Effector memory CD8-positive, alpha-beta T cell (primary cell): ENCODE measurements at places on chromosomes 16 and 17.

- no peak overlapping the region for H3K27ac ChIP-seq
- H3K36me3 ChIP-seq: no peaks in the 10 kb centered on the region
- no peaks in the 10 kb centered on the region for H3K4me1 ChIP-seq
- peaks cover 11% of the 10 kb centered on the region for H3K27me3 ChIP-seq
- no peak for DNase-seq
- no peak overlapping the region for H3K4me3 ChIP-seq
Measured at GRCh38 chr17:62164747-62165722, 100.0 kb upstream of the MED13 start.

DNA sequence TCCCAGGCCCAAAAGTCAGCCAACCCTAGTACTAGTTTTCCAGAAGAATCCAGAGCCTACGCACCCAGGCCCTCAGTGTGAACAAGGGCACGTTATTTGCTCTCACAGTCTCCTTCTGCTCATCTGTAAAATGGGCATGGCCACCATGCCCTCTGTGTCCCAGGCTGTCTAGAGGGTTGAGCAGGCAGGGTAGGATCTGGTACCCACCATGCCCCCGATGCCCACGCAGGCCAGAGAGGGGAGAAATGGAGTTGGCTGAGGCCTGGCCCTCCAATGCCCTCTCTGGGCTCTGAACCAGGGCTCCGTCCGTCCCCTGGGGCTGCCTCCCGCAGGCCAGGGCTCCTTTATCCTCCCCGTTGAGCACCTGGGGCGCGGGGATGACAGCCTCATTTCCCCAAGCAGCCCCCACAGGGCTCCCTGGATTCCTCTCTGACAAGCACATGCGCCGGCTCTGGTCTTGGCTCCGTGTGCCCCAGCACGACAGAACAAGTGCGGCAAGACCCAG, 9.1 kb upstream of the BAHCC1 start:
- H3K4me1 ChIP-seq: peaks cover 9% of the 10 kb centered on the region
- no peak overlapping the region for H3K27ac ChIP-seq
- peaks cover 6% of the 10 kb centered on the region for H3K36me3 ChIP-seq
- H3K4me3 ChIP-seq: peak overlapping the region; percentile 48
- no peak for DNase-seq

DNA sequence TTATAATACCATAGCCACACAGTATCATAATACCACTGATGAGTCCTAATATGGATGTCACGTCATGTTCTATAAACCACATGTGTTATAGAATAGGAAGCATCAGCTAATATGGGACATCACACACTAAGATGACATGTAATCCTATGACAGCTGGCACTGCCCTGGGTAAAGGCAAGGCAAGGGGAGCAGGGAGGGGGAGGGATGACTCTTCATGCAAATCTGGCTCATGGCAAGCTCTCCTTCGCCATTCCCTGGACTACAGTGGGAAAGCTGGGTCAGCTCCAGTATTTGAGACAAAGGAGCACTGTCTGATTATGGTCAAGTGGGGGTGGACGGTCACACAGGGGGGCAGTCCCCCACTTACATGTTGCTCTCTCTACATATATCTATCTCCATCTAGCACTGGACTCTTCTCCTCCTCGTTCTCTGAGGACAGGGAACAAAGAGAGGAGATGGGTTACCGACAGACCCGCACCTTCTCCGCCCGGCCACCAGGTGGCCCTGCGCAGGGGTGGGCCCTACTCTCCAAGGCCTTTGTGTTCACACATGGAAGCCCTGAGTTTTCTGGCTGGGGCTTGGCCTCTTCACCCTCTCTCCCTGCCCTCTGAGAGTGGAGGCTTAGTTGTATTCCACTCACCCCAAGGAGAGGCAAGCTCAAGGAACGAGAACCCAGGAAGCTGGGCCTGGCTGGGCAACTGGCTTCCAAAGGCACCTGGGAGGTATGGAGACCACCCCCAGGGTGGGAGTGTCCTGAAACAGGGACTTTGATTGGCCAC, 23.4 kb upstream of the MPO start:
- H3K36me3 ChIP-seq: peaks cover 17% of the 10 kb centered on the region
- no peak overlapping the region for H3K27ac ChIP-seq
- no peak overlapping the region for H3K4me3 ChIP-seq
- DNase-seq: peak; percentile 56
- peaks cover 12% of the 10 kb centered on the region for H3K4me1 ChIP-seq

DNA sequence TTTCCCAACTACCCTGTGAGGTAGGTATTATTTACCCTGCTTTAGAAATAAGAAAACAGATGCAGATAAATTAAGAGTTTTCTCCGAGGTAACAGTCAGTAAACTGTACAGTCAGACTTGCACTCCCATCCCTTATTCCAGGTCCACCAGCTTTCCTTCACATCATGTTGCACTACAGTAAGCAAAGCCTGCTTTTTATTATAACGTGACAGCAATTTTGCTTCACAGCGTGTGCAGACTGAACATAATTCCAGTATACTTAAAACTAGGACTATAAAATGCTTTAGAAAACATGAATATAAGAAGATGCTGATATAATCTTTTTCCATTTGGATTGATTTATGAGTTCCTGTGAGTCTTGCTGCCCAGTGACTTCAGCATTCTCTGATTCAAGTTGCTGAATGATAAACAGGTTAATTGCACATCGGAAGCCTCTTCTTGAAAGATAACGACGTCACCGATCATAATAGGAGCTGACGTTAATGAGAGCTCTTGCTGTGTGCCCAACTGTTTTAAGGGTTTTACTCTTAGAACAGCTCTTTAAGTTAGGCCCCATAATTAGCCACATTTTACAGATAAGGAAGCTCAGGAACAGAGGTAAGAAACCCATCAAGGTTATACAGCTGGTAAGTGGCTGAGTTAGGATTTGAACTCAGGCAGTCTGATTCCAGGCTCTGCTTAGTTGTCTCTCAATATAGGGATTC, 1.4 kb downstream of the LIG3 start:
- peak overlapping the region; percentile 93 for H3K27ac ChIP-seq
- no peaks in the 10 kb centered on the region for H3K27me3 ChIP-seq
- H3K4me1 ChIP-seq: peaks cover 42% of the 10 kb centered on the region
- peaks cover 27% of the 10 kb centered on the region for H3K36me3 ChIP-seq
- DNase-seq: no peak

GRCh38 chr17:30924341-30924740, 2.6 kb downstream of the ADAP2 start:
- H3K4me3 ChIP-seq: no peak overlapping the region
- peaks cover 3% of the 10 kb centered on the region for H3K36me3 ChIP-seq
- peaks cover 55% of the 10 kb centered on the region for H3K27me3 ChIP-seq
- H3K4me1 ChIP-seq: peaks cover 6% of the 10 kb centered on the region

- no peak overlapping the region for H3K27ac ChIP-seq
- H3K27me3 ChIP-seq: peaks cover 22% of the 10 kb centered on the region
- H3K4me3 ChIP-seq: no peak overlapping the region
- no peak for DNase-seq
- no peaks in the 10 kb centered on the region for H3K36me3 ChIP-seq
Measured at GRCh38 chr17:50191359-50192143, 9.9 kb downstream of the COL1A1 start.

- H3K36me3 ChIP-seq: no peaks in the 10 kb centered on the region
- H3K27me3 ChIP-seq: no peaks in the 10 kb centered on the region
- H3K4me3 ChIP-seq: no peak overlapping the region
- H3K4me1 ChIP-seq: no peaks in the 10 kb centered on the region
Measured at GRCh38 chr17:61784510-61784909, 78.8 kb downstream of the BRIP1 start.

DNA sequence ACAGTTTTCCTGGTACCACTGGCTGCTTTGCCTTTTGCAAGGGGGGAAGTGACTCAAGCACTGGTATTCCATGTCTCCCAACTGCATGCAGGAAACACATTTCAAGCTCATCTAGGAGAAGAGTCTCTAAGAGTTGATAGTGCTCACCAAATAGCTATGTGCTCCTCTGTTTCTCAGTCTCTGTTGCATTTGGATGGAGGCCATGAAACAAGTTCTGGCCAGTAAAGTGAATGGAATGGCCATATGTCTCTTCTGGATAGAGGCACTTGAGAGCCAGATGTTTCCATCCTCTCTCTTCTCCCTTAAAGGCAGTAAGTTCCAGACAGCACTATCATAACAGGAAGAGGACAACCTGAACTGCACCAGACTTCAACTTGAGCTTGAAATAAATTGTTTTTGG, 60.6 kb downstream of the C16orf82 start:
- DNase-seq: no peak
- H3K4me1 ChIP-seq: no peaks in the 10 kb centered on the region
- H3K27ac ChIP-seq: no peak overlapping the region
- no peak overlapping the region for H3K4me3 ChIP-seq

DNA sequence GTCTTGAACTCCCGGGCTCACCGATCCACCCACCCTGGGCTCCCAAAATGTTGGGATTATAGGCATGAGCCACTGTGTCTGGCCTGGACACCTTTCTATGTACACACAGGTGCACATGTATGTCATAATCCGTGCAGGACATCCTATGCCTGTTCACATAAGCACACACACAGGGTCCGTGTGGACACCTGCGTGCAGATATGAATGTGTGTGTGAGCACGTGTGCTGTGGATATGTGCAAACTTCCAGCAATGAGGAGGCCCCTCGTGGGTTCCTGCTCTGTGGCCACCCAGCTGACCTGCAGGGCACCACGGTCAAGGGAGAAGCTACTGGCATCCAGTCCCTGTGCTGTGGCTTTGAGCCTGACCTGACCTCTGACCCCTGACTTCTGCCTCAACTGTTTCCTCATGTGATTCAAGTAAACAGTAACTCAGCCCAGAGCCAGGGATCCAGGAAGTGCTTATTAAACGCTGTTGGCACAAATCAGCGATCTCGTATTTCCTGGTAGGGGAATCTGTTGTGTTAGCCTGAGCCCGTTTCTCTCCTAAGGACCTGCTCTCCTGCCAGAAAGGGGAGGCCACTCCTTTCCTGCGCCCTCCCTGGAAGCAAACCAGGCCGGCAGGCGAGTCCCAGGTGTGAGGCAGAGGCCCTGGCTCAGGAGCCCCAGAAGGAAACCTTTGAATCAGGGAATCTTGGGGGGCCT, 6.5 kb downstream of the CPNE7 start:
- no peak for DNase-seq
- no peaks in the 10 kb centered on the region for H3K36me3 ChIP-seq
- H3K27me3 ChIP-seq: no peaks in the 10 kb centered on the region
